Mucosa of descending colon (tissue), 3 donors: ENCODE measurements at places on chromosomes 1 and 21.

GRCh38 chr1:52947490-52947889 is 20.4 kb downstream of the SCP2 start:
- DNase-seq, result no peak

GRCh38 chr1:5620997-5621396 is 371.2 kb downstream of the NPHP4 start:
- no peak for DNase-seq

GRCh38 chr1:16109571-16109970 is 36.1 kb upstream of the FAM131C start:
- no peak for DNase-seq

GRCh38 chr1:237864338-237865244 is 26.1 kb downstream of the ZP4 start:
- peak; percentile 57 for DNase-seq

- DNase-seq, result no peak
Measured at GRCh38 chr1:79363430-79363829, 356.9 kb upstream of the ADGRL4 start.

- no peak for DNase-seq
Measured at GRCh38 chr21:15687208-15687607, 42.6 kb upstream of the USP25 start.

DNA sequence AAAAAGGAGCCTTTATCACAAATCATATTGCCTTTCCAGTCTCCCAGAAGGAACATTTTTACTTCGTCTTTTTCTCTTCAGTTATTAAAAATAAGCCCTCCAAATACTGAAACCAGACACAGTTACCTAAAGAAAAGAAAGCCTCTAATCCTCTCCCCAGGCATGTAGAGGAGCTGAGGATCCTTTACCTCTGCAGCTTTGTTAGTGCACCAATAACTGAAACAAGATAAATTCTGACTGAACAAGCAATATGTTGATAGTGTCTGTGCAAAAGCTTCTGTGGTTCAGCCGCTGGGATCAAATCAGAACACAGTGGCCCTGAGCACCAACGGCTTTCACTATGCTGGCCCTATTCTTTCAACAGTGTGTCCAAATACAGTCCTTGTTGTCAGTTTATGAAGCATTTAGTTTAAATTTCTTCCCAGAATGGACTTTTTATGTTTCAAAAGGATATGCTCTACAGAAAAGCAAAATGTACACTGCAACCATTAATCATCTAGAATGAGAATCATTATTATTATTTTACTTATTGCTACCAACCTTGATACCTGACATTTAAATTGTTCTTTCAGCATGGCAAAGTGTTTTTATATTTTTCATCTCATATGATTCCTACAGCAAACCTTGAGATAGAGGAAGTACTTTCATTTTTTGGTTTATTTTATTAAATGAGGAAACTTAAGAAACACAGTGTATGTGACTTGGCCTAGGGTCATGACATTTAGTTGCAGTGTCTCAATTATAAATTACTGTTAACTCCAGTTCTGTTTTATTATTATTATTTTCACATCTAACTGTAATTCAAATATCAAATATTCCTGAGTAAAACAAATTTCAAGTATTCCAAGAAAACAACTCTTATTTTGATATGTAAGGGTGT is 217.9 kb downstream of the NEGR1 start:
- no peak for DNase-seq

DNA sequence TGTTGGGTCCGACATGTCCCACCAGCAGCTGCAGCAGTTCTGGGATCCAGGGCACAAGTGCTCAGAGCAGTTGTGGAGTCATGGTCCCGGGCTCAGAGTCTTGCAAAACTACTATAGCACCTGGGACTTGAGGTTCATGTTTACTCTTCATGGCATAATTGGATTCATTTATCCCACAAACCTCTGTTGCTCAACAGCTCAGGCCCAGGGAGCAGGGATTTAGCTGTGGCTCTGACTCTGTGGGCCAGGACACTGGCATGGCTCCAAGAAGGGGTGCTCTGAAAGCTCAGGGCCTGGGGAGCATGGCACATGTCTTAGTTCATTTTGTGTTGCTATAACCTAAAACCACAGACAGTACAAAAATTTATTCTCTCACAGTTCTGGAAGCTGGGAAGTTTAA is 626.7 kb upstream of the ADGRL2 start:
- no peak for DNase-seq
